ENCODE measurements at places on chromosomes 4 and X. TPM values are rescaled to one million over a fixed set of nuclear protein-coding genes. Genes with fewer than 3 reads are reported as not detected.
A peak's percentile ranks its signal among the peaks of the same experiment; 100 is the strongest.

DNA sequence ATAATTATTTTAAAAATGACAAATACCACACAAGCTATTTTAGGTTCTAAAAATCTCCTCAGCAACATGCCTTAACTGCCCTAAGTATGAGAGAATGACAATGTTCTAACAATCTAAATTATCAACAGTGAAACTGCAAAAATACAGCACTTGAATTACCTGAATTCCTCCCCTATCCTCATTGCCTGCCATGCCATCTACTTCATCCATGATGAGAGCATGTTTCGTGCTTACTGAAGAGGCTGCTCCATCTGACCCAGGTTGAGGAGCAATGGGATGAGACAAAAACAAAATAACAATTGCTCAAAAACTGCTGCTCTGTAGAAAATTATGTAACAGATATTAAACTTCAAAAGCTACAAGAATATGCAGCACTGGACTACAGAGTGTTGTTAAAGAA lies 63.3 kb downstream of the RFC1 start:
- DNase-seq, result no peak
- no peak overlapping the region for H3K4me3 ChIP-seq
- peaks cover 70% of the 10 kb centered on the region for H3K36me3 ChIP-seq
- H3K27me3 ChIP-seq, result no peaks in the 10 kb centered on the region
- H3K4me1 ChIP-seq, result no peaks in the 10 kb centered on the region

- DNase-seq, result no peak
- H3K27me3 ChIP-seq, result no peaks in the 10 kb centered on the region
- no peak overlapping the region for H3K27ac ChIP-seq
- no peaks in the 10 kb centered on the region for H3K36me3 ChIP-seq
- no peaks in the 10 kb centered on the region for H3K4me1 ChIP-seq
Observed at GRCh38 chr4:103948244-103949018, 228.6 kb upstream of the TACR3 start.

DNA sequence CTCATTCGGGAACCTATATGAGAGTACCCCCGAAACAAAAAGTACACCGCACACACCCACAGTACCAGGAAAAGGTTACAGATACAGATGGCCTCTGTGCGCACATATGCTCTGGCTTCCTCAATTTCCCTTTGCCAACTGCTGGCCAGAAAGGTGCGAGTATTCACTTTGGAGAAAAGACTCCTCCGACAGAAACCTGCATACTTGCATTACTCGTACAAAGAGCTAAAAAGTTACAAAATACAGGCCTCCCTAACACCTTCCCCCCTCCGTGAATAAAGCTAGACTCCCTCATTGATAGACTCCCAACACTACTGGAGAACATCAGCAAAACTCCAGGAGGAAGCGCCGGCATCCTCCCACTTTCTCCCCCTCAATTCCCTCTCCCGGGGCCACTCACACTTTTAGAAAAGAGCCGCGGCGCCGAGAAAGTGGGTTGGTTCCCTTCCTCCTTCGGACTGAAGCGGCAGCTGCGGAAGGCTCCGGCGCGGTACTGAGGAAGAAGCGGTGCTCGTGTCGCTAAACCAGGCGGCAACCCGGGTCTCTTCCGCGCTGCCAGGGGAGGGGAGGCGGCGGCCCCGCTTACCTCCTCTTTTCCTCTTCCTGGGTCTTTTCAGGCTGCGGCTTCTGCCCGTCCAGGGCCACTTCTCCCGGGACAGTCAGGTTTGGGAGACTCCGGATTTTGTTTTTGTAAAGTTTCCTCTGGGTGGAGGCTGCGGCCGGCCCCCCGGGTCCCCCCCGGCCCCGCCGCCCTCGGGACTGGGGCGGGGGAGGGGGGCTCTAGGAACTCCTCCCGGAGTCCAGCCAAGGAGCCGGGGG lies 1.1 kb downstream of the FBXW7 start:
- H3K36me3 ChIP-seq, result no peaks in the 10 kb centered on the region
- H3K4me3 ChIP-seq, result peak overlapping the region; percentile 92
- H3K27me3 ChIP-seq, result no peaks in the 10 kb centered on the region
- peak overlapping the region; percentile 64 for H3K27ac ChIP-seq
- H3K4me1 ChIP-seq, result peaks cover 58% of the 10 kb centered on the region

STS gene
- 2.4 TPM for total RNA-seq

GRCh38 chr4:56424697-56425514 lies 10.5 kb downstream of the PPAT start:
- peak; percentile 53 for DNase-seq
- H3K36me3 ChIP-seq, result peaks cover 10% of the 10 kb centered on the region
- H3K27me3 ChIP-seq, result no peaks in the 10 kb centered on the region

EFHC2 gene
- not detected for total RNA-seq

DNA sequence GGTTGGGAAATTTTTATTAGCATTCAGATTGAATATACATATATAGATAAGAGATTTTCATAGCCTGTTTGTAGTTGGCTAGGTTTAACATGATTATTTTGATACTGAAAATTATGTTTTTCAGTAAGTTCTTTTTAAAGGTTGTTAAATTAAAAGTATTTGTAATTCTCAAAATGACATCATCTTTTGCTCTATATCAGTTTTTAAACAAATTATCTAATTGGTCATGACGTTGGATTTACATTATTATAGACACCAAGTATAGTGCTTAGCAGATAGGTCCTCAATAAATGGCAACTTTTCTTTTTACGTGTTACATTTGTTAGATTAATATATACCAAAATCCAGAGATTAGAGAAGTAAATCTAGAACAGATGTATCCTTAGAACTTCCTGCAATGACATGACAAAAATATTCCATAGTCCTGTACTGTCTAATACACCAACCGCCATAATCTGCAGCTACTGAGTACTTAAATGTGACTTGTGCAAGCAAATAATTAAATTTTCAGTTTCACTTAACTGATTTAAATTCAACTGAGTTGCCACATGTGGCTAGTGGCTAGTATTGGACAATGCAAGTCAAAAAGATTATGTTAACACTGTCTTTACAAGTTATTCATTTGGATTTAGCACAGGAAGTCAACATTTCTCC lies 1613.1 kb upstream of the TENM3 start:
- H3K36me3 ChIP-seq, result no peaks in the 10 kb centered on the region
- H3K27me3 ChIP-seq, result no peaks in the 10 kb centered on the region
- DNase-seq, result no peak
- H3K4me1 ChIP-seq, result peaks cover 2% of the 10 kb centered on the region

NCAPG gene
- total RNA-seq, result 38.6 TPM

- no peaks in the 10 kb centered on the region for H3K36me3 ChIP-seq
- no peak overlapping the region for H3K4me3 ChIP-seq
- H3K4me1 ChIP-seq, result peaks cover 13% of the 10 kb centered on the region
- no peaks in the 10 kb centered on the region for H3K27me3 ChIP-seq
- no peak for DNase-seq
- no peak overlapping the region for H3K27ac ChIP-seq
Observed at GRCh38 chr4:89567936-89568335, 260.3 kb upstream of the GPRIN3 start.

GRCh38 chrX:54087661-54088060 lies 43.4 kb upstream of the PHF8 start:
- no peak for DNase-seq
- peaks cover 27% of the 10 kb centered on the region for H3K27me3 ChIP-seq

DNA sequence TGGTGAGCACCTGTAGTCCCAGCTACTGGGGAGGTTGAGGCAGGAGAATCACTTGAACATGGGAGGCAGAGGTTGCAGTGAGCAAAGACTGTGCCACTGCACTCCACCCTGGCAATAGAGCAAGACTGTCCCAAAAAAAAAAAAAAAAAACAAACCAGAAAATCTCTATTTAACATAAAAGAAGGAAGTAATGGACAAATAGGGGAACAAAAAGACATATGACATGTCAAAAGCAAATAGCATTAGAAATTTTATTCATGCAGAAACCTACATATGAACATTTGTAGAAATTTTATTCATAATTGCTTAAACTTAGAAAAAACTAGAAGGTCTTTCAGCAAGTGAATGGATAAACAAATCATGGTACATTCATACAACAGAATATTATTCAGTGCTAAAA lies 97.1 kb upstream of the SH3RF1 start:
- H3K27ac ChIP-seq, result no peak overlapping the region
- H3K27me3 ChIP-seq, result no peaks in the 10 kb centered on the region
- no peak overlapping the region for H3K4me3 ChIP-seq
- no peak for DNase-seq
- peaks cover 2% of the 10 kb centered on the region for H3K36me3 ChIP-seq

FATE1 gene
- not detected for total RNA-seq

DNA sequence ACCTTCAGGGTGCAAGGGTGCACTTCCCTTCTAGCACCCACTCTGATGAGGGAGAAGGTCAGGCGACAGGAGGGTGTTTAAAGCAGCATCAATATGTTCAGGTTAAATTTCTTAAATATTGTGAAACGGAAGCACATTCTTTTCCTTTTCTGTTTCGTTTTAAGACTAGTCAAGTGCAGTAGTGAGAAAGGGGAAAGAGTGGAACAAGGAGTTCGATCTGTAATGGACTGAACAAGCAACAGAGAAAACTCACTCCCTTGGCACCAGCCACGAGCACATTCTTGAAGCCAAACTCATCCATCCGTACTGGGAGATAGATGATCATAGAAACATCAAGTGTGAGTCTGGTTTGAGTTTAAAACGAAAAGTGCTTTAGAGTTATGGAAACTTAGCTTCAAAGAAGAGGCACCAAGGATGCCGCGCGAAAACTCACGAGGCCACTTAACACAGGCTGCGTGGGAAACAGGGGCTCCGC lies 815 bp downstream of the FAM53A start:
- no peaks in the 10 kb centered on the region for H3K36me3 ChIP-seq
- H3K27me3 ChIP-seq, result no peaks in the 10 kb centered on the region
- H3K4me1 ChIP-seq, result peaks cover 10% of the 10 kb centered on the region
- peak; percentile 59 for DNase-seq
- H3K4me3 ChIP-seq, result peak overlapping the region; percentile 80

FGF13 gene
- total RNA-seq, result 0.75 TPM

GRCh38 chrX:80808881-80809411 lies 731 bp downstream of the BRWD3 start:
- H3K36me3 ChIP-seq, result peaks cover 6% of the 10 kb centered on the region
- H3K27me3 ChIP-seq, result no peaks in the 10 kb centered on the region
- H3K4me3 ChIP-seq, result peak overlapping the region; percentile 85
- peak; percentile 34 for DNase-seq
- H3K4me1 ChIP-seq, result no peaks in the 10 kb centered on the region

MPP1 gene
- 11.8 TPM for total RNA-seq

Measured in MCF 10A (cell line).